ENCODE measurements at places on chromosomes 4 and X. TPM values are rescaled to one million over a fixed set of nuclear protein-coding genes. Genes with fewer than 3 reads are reported as not detected.

Gene CDS1
- total RNA-seq = 0.17 TPM

Gene PLAC1
- 2.2 TPM for total RNA-seq

Gene TLR7
- total RNA-seq = not detected

Gene STS
- 7.6 TPM for total RNA-seq

Gene ELF4
- 9.7 TPM for total RNA-seq

Gene CXCL3
- total RNA-seq = 10.6 TPM

Gene SPON2
- 1,031 TPM for total RNA-seq

Gene MAP9
- total RNA-seq = 18.9 TPM

Gene P2RY4
- total RNA-seq = 0.44 TPM

Gene PRKX
- 23.0 TPM for total RNA-seq

Gene CITED1
- not detected for total RNA-seq

Gene TEX13A
- total RNA-seq = not detected

Gene C4orf50
- total RNA-seq = not detected

Gene PDCL2
- not detected for total RNA-seq

Gene CT45A7
- total RNA-seq = not detected

Gene CYSLTR1
- 0.29 TPM for total RNA-seq

Gene SH3D19
- total RNA-seq = 69.7 TPM

Gene DYNLT3
- total RNA-seq = 58.1 TPM

Gene PCYT1B
- 0.15 TPM for total RNA-seq

Gene DGKK
- total RNA-seq = not detected

Gene KIAA1210
- total RNA-seq = not detected

Gene IGFBP7
- total RNA-seq = 55.9 TPM

Gene XAGE2
- total RNA-seq = not detected

Gene VMA21
- 44.7 TPM for total RNA-seq

Gene PCSK1N
- total RNA-seq = not detected

Gene XAGE3
- total RNA-seq = not detected

Gene CCNB3
- total RNA-seq = 0.17 TPM

Gene ASMT
- total RNA-seq = not detected

Gene IQSEC2
- total RNA-seq = 12.2 TPM

Gene IL15
- total RNA-seq = 6.5 TPM

Gene TMEM271
- not detected for total RNA-seq

Gene TMEM33
- total RNA-seq = 37.2 TPM

Gene RAB9B
- 0.73 TPM for total RNA-seq

Gene DCX
- total RNA-seq = not detected

Gene TLR2
- 0.58 TPM for total RNA-seq

Gene INTU
- total RNA-seq = 6.3 TPM

Gene RASGEF1B
- under 0.01 TPM for total RNA-seq

All from smooth muscle cell of trachea (primary cell).